Urinary bladder (tissue), 4 donors: ENCODE measurements at places on chromosomes 4 and X.

DNA sequence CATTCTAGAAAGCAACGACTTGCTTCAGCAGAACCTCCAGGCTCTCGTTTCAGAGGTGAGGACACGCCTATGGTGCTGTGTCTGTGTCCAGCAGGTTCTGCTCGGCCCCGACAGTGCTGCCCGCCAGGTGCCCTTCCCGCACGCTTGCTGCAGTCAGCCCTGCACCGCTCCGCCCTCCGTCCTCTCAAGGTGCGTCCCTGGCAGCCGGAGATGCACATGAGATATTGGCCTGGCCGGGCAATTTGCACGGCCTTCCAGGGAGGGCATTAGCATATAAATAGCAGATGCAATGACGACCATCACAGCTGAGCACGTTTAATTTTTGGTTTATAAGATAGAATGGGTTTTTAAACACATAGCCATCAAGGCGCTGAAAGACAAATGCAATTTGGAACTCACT, 14.4 kb downstream of the UVSSA start:
- no peak for DNase-seq

DNA sequence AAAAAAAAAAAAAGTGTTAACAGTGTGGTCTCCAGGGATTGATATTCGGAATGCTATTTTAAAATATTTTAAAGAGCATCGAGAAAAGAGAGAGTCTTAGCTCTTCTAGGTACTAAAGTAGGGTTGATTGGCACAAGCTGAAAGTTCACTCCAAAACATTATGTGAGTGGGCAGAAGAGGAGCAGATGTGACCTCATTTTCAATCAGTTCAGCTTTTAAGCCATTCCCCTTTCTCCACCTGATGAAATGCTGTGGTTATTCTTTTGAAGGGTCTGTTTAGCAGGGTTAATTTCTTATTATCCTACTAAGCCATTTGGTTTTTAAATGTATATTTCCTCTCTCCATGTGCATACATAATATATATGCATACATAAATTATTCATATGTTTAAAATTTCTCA, 69.2 kb downstream of the GALNT7 start:
- DNase-seq, result no peak

- no peak for DNase-seq
Measured at GRCh38 chr4:82786828-82787227, 11.8 kb downstream of the SCD5 start.

DNA sequence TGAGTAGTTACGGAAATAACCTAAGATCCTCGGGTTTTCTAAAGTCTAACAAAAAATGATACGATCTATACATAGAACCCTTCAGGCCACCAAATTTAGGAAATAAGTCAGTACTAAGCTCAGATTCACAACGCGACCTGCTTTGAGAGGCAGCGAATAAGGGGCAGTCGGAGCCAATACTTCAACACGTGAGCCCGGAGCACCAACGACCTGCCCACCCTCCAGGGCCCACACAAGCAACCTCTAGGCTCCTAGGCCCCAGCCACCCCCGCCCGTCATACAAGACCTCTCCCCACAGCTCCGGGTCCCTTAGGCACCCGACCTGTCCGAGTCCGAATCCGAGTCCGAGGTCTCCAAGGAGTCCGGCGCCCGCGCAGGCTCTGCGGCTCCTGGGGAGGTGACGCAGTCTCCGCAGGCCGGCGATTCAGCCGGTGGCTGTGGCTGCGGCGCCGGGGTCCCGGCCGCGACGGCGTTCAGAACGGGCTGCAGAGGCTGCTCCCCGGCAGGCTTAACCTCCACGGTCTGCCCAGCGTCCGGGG, 580 bp downstream of the NAF1 start:
- no peak for DNase-seq

GRCh38 chr4:5156682-5157081, 105.4 kb downstream of the STK32B start:
- DNase-seq, result no peak

GRCh38 chrX:122517786-122518185, 666.3 kb upstream of the GRIA3 start:
- DNase-seq, result no peak

GRCh38 chr4:105113800-105114199, 32.9 kb upstream of the TET2 start:
- no peak for DNase-seq

DNA sequence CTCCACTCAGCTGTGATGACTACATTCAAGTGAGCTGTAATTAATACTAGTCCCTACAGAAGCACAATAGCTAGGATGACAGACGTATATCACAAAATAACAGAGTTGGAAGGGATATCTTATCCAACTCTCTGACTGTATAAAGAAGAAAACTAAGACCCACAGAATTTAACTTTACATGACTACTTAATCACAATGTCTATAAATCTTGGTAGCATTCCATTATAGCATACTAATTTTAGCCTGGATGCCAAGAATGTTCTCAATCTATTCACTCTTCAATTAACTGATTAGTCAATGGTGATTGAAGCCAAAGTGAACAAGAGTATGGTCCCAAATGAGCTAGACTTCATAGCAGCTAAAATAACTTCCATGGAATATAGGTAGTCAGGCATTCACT, 31.2 kb downstream of the RPS6KA6 start:
- no peak for DNase-seq

DNA sequence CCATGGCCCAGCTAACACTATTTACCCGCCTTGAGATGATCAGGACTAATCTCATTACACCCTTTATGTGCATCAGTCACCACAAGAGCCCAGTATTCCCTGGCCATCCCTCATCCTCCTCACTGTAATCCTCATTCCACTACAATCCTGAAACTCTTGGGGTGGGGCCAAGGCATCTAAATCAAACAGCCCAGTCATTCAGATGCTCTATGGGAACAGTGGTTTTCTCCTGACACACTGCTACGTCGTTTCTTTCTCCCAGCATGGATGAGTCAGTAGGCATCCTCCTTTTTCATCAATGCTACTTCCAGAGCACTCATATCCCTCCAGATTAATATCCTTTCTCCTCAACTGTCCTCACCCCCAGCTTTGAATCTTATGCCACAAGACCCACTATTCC, 5.6 kb downstream of the SDAD1 start:
- DNase-seq, result no peak

DNA sequence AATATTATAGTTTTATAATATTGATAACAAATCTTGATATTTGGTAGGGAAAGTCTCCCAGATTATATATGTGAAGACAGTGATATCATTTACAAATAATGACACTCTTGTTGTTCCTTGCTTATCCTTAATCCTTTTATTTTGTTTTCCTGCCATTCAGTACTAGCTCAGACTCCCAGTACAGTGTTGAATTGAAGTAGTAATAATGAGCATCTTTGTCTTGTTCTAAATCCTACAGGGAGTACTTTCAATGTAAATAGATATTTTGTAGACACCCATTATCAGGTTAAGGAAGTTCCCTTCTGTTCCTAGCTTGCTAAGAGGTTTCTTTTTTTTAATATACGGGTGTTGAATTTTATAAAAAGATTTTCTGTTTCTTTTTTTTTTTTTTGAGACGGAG, 33.0 kb downstream of the WWC2 start:
- DNase-seq, result no peak

DNA sequence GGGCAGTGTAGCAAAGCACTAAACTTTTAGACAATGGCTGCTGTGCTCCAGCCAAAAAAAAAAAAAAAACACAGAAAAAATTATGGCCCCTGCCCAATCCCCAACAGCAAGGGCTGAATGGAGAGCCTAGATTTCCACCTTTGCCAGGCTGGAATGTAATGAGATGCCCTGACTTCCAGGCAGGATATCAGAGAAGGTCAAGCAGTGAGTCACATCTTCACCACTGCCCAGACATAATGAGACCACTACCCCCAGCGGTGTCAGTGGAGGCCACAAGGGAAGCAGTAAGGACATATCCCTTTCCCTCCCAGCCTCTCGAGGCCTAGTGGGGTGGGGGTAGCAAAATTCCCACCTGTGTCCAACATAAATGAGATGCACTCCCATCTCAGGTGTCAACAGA, 216.3 kb upstream of the LEF1 start:
- no peak for DNase-seq

GRCh38 chrX:133072566-133072965, 24.3 kb downstream of the USP26 start:
- DNase-seq, result no peak

- no peak for DNase-seq
Measured at GRCh38 chr4:153292897-153293741, 51.4 kb upstream of the MND1 start.
